ENCODE measurements at places on chromosomes 13 and 19.

DNA sequence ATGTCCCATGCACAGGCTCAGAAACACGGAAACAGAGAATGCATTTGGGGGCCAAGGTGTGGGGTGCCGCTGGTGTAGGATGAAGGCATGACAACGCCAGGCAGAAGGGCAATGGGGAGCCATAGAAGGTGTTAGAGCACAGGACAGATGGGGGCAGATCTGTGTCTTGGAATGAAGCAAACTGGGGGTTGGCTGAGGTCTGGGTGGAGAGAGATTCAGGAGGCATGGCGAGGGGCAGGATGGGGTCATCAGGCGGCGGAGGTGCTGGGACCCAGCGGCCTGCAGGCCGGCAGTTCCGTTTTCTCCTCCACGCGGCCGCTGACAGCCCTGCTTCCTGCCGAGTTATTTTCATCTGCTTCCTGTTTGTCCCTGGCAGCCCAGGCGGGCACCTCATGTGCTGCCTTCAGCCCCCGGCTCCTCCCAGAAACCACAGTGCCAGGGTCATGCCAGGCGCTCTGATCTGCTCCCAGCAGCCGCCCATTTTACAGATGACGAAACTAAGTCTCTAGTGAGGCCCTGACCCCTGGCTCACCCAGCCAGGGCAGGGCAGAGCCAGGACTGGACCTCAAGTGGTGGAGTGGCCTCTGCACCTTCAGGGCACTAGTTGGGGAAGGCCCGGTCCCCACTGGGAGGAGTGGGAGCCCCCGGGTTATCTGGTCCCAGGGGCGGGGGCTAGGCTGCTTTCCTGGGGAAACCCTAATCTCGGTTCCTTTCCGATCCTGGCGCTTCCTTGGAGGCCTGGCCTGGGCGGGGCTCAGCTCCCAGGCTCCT is 2.2 kb downstream of the ARHGAP45 start:
- no peak for DNase-seq

- no peak for DNase-seq
These were observed 18.1 kb upstream of the OLFM4 start for GRCh38 chr13:53010374-53011105.

- no peak for DNase-seq
These were observed 201.4 kb downstream of the DIAPH3 start for GRCh38 chr13:59962343-59962742.

- no peak for DNase-seq
These were observed 38.4 kb upstream of the NANOS3 start for GRCh38 chr19:13838435-13839129.

- no peak for DNase-seq
These were observed 329.7 kb downstream of the NDFIP2 start for GRCh38 chr13:79810669-79811068.

- DNase-seq: peak; percentile 31
These were observed 4.4 kb downstream of the TM6SF2 start for GRCh38 chr19:19268453-19269385.

DNA sequence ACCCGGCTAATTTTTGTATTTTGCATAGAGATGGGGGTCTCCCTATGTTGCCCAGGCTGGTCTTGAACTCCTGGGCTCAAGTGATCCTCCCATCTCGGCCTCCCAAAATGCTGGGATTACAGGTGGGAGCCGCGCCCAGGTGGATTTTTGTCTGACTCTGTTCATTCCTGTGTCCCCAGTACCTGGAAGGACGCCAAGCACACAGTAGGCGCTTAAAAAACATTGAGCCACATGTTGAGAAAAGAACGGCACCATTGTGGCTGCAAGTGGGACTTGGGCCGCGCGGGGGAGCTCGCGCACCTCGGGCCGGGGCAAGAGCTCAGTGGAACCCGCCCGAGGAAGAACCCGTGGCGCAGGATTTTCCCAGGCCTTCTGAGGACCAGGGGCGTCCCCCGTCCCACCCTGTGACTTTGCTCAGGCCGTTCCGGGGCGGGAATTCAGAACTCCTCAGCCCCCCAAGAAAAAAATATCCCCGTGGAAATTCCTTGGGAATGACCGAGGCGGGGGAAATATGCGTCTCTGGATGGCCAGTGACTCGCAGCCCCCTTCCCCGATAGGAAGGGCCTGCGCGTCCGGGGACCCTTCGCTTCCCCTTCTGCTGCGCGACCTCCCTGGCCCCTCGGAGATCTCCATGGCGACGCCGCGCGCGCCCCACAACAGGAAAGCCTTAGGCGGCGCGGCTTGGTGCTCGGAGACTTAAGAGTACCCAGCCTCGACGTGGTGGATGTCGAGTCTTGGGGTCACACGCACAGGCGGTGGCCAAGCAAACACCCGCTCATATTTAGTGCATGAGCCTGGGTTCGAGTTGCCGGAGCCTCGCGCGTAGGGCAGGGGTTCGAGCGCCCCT is 1.4 kb upstream of the ICAM1 start:
- peak; percentile 71 for DNase-seq

- no peak for DNase-seq
These were observed 16.4 kb upstream of the EMP3 start for GRCh38 chr19:48308631-48309586.

DNA sequence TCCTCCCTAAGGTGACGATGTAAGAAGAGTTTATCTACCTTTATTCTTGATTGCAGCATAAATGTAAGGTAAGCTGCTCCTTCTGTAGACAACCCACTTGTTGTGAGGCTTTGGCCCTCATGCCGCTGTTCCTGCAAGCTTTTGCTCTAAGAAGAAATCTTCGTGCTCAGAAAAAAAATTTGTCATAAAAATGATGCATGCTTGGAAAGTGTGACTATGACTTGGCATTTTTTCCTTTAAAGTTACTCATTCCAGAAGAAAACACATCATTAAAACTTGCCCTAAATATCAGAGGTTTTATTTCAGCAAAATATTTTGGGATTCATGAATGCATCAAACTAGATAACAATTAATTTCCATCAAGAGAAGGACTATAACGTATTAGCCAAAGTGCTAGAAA is 39.8 kb downstream of the KCTD12 start:
- DNase-seq: no peak

DNA sequence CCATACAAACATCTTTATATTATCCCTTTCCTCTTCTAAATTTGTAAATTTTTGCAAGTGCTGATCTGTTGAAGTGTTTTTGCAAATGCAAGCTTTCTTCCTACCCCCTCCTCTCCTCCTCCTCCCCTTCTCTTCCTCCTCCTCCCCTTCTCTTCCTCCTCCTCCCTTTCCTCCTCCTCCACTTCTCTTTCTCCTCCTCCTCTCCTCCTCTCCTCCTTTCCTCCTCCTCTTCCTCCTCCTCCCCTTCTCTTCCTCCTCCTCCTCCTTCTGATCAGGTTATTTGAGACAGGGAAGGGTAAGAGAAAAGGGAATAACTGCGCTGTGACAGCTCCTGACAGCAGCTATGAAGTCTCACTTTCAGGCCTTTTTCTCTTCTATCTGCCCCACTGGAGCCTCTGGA is 8.9 kb downstream of the TNFSF13B start:
- no peak for DNase-seq

GRCh38 chr19:39296906-39297305 is 699 bp downstream of the IFNL1 start:
- DNase-seq: no peak

DNA sequence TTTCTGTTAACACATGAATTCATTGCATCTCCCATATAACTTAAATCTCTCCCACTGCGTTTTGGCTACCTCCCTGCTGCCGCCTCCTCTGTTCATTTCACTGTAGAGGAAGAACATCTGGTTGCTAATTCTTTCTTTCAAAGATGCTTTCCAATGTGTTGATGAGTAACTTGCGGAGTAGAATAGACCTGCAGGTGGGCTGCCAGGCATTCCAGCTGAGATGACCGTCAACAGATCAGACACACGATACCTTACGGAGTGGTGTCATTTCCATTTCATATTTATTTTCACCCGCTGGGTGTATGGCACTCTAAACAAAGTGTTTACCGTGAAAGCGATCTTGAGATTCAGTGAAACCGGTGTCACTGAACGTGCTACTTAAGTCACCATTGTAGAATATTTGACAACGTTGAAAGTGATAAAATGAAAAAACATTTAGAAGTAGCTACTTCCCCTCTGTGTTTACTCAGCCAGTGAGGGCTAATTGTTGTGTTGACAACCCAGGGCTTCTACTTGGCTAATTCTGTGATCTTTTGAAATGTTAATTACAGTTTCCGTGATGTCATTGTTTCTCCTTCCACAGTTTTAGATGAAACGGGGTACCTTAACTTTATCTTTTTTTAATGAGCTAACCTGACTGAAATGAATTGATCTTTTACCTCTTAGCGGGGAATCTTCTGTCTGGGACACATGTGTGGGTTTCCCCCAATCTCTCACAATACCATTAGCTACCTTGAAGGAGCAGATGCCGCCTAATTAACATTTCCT is 228.5 kb upstream of the ARGLU1 start:
- DNase-seq: no peak

DNA sequence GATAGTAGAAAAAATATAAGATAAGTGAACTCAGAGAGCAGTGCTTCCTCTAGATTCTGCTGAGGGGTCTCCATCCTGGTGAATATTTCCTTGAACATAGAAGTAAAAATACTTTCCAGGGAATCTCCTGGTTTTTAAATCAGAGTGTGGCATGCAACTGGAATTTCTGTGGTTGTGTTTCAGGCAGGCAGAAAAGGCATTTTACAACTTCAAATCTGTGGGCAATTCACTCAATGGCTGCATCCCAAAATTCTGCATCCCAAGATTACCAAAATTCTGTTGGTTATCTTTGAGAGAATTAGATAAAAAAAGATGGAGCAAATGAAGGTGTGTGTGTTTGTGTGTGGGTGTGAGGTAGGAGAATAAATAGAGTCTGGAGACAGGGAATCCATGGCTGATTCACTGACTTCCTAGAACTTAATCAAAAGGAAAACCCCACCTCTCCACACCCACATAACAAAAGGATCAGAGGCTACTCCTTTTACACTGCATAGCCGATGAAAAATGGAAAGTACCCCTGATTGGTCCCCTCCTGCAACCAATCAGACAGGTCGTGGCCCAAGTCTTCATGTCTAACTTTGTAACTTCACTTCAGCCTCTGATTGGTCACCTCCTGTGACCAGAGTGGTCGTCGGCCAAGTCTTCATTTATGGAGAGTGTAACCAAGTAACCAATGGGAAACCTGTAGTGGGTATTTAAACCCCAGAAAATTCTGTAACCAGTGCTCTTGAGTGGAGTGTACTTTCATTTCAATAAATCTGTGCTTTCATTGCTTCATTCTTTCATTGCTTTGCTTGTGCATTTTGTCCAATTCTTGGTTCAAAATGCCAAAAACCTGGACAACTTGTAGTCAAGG is 112.8 kb downstream of the DLEU7 start:
- no peak for DNase-seq

DNA sequence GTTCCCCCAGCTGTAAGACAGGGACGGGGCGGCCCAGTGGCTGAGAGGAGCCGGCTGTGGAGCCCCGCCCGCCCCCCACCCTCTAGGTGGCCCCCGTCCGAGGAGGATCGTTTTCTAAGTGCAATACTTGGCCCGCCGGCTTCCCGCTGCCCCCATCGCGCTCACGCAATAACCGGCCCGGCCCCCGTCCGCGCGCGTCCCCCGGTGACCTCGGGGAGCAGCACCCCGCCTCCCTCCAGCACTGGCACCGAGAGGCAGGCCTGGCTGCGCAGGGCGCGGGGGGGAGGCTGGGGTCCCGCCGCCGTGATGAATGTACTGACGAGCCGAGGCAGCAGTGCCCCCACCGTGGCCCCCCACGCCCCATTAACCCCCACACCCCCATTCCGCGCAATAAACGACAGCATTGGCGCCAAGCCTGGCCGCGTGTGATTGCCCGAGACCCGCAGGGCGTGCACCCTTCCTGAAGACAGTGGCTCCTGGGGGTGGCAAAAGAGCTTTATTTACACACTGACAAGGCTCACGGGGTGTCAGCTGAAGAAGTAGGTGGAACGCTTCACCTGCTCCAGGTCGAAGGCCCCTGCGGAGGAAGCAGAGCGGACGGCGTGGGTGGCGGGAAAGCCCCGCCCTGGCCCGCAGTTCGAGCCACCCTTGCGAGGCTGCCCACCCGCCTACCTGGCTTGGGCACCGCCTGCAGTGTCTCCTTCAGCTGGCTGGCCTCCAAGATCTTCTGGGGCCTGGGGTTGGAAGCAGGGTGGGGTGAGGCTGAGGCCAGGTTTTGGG is 16.4 kb downstream of the POLRMT start:
- no peak for DNase-seq
